ENCODE measurements at places on chromosomes 3 and 15. TPM values are rescaled to one million over a fixed set of nuclear protein-coding genes. Genes with fewer than 3 reads are reported as not detected.

Gene MESP2
- total RNA-seq, result 0.78 TPM

Gene GCSAM
- not detected for total RNA-seq

Gene ANKUB1
- not detected for total RNA-seq

Gene HES1
- 92.6 TPM for total RNA-seq

Gene SERINC4
- total RNA-seq, result not detected

Gene ILDR1
- total RNA-seq, result not detected

Gene CLDN11
- total RNA-seq, result 39.6 TPM

Gene GCNT3
- total RNA-seq, result 5.8 TPM

Gene ACKR4
- total RNA-seq, result 5.3 TPM

Gene MINAR1
- 1.2 TPM for total RNA-seq

Gene RBMS3
- 123 TPM for total RNA-seq

Gene AGTR1
- total RNA-seq, result 0.43 TPM

Gene NEK10
- total RNA-seq, result 50.3 TPM

Gene ISL2
- not detected for total RNA-seq

Gene TRAIP
- total RNA-seq, result 2.1 TPM

Gene GOLGA6L10
- 0.32 TPM for total RNA-seq

Gene MCTP2
- total RNA-seq, result 27.0 TPM

Gene NR2F2
- total RNA-seq, result 1.7 TPM

Gene TP63
- 1.9 TPM for total RNA-seq

Gene EPHA3
- 0.26 TPM for total RNA-seq

Gene TMEM39A
- total RNA-seq, result 62.6 TPM

Gene PLSCR5
- not detected for total RNA-seq

Gene A4GNT
- not detected for total RNA-seq

Gene FAM3D
- total RNA-seq, result not detected

Gene TMEM45A
- 99.8 TPM for total RNA-seq

Gene APBA2
- 2.2 TPM for total RNA-seq

Gene TMEM158
- 0.65 TPM for total RNA-seq

Gene CHDH
- 3.7 TPM for total RNA-seq

Gene ATP8B4
- total RNA-seq, result 9.8 TPM

Gene RYR3
- not detected for total RNA-seq

Gene ZKSCAN7
- 9.0 TPM for total RNA-seq

Gene COPG1
- 263 TPM for total RNA-seq

Gene SST
- total RNA-seq, result not detected

Gene NDUFB5
- 145 TPM for total RNA-seq

Gene FES
- total RNA-seq, result 26.1 TPM

Gene OR5K2
- not detected for total RNA-seq

Gene TGM4
- total RNA-seq, result not detected

Gene PLCL2
- 16.1 TPM for total RNA-seq

Gene PLSCR1
- 53.7 TPM for total RNA-seq

Data from articular chondrocyte of knee joint (primary cell).